ENCODE measurements at places on chromosomes 3 and 15.

DNA sequence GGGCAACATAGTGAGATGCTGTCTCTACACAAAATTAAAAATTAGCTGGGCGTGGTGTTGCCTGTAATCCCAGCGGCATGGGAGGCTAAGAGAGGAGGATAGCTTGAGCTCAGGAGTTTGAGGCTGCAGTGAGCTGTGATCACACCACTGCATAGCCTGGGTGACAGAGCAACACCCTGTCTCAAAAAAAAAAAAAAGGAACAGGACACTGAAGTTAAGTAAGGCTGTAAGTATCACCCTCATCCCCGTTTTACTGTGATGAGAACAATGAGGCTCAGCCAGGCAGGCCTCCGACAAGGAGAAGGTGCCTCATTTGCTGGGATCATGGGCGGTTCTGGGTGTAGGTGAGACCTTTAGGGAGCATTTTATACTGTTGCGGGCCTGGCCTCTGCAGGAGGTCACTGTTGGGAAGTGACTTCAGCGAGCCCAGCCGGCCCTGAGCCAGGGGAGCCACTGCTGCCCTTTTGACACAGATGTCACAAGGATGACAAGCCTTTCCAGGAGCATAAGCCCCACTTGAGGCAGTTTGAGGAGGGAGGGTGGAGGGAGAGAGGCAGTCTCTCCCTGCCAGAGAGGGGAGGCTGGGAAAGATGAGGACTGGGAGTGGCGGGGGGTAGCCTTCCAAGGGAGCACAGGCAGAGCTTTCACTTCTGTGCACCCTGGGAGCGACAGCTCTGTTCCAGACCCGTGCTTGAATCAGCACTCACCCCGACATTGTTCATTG is 30.8 kb downstream of the IRAK2 start:
- no peak for DNase-seq

DNA sequence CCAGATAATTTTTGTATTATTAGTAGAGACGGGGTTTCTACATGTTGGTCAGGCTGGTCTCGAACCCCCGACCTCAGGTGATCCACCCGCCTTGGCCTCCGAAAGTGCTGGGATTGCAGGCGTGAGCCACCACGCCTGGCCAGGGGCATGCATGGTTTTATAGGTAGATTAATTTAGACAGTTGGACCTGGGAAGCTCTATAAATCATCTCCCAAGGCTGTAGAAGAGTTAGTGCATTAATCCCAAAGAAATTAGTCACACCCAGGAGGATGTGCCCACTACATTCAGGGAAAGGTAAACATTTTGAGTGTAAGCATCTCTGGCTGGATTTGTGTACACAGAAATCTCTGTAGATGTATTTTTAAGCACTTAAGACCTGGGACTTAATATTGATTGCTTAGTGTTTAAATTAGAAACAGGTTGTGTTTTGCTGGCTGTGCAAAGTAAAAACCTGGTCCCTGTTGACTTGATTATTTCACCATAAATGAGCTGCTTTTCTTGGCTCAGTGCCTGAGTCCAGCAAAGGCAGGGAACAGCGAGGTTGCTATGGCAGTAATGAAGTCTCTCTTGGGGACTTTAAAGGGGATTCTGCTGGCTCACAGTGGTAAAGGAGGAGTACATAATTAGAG is 19.2 kb downstream of the EXOSC7 start:
- DNase-seq, result no peak

GRCh38 chr3:184598574-184598927 is 37.0 kb downstream of the EPHB3 start:
- DNase-seq, result no peak

- DNase-seq, result no peak
Measured at GRCh38 chr3:188231456-188231855, 77.5 kb downstream of the LPP start.

GRCh38 chr15:27561816-27562215 is 537.3 kb downstream of the OCA2 start:
- DNase-seq, result no peak

Data from CD4-positive, alpha-beta T cell treated with Interleukin-6 at 100 ng/mL for 8 hours (primary cell).